Dermis blood vessel endothelial cell (primary cell): ENCODE measurements at places on chromosomes 2 and 18.

DNA sequence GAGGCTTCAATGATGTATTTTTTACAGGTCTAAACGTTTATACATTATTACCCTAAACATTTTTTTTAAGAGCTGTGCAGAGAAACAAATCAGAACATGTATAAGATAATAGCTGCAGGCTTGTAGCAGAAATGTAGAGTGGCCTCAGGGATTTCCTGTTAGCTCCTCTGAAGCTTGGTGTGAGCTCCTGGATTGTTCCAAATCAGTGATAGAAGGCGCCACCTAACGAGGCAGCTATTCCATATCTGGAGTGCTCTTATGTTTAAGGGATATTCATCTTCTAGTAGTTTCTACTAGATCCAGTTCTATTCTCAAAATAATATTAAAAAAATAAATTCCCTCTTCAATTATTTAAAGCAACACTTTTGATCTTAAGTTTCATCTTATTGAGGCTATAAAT is 93.1 kb downstream of the LRP1B start:
- no peak for DNase-seq

DNA sequence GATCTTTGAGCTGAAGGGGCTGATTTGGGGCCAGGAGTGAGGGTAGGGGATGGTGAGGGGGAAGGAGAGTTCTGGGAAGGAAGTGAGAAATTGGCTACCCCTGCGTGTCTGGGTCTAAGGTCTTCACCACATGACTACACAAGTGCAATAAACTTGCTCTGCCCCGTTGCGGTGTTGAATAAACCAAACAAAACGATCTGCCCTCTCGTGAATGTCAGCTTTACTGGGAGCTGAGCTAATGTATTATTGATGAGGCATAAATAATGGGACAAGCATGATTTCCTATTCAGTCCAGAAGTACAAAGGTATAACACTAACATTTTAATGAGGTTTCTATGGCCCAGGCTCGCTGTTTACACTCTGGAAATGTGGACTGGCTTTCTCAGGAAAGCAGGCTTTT is 8.0 kb upstream of the CFAP221 start:
- DNase-seq: no peak

GRCh38 chr18:39208729-39209128 is 1643.1 kb upstream of the CELF4 start:
- no peak for DNase-seq

GRCh38 chr2:157229572-157229971 is 27.9 kb upstream of the GALNT5 start:
- no peak for DNase-seq

- DNase-seq: no peak
These were observed 195.7 kb upstream of the VWC2L start for GRCh38 chr2:214215107-214215506.

GRCh38 chr2:202808754-202809153 is 62.8 kb downstream of the ICA1L start:
- DNase-seq: no peak

DNA sequence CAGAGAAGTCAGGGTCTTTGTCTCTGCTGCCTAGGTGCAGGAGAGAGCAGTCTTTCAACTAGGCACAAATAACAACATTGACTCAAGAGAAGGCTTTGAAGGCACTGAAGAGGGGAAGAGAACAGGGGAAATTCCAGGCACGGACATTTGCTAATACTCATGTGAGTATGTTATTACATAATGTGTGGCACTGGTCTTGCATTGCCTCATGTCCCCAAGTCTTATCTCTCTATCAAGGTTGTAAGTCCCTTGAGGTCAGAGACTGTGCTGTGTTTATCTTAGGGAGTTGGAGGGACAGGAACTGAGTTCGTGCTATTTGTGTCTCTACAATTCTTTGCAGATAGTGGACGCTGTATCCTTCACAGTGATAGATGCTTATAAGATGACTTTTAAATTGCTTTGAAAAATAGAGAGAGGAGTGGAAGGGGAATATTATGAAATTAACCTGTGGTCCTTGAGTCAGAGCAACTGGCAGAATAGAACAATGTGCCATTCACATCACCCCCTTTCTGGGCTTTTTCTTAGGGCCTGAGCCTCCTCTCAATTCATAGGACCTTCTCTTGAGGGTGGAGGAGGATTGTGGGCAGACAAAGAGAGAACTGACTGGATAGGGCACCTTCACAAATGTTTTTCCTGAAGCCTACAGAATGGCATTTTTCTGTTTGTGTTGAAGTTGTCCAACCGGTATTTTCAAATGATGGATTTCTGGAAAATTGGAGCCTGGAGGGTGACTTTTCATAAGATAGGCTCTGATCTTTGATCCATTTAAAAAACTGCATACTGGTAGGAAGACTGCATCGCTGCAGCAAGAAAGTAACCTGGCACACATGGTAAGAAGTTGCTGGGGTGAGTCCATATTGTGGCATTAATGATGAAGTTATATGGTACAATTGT is 96.6 kb upstream of the CXCR4 start:
- DNase-seq: no peak

DNA sequence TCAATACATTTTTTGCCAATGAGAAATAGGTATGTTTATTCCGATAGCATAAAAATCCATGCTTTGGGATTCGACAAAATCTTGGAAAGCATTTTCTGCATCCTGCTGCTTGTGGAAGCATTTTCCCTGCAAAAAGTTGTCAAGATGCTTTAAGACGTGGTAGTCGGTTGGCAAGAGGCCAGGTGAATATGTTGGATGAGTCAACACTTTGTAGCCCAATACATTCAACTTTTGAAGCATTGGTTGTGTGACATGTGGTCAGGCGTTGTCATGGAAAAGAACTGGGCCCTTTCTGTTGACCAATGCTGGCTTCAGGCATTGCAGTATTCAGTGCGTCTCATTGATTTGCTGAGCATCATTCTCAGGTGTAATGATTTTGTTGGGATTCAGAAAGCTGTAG is 764.5 kb downstream of the TRIB2 start:
- DNase-seq: no peak

DNA sequence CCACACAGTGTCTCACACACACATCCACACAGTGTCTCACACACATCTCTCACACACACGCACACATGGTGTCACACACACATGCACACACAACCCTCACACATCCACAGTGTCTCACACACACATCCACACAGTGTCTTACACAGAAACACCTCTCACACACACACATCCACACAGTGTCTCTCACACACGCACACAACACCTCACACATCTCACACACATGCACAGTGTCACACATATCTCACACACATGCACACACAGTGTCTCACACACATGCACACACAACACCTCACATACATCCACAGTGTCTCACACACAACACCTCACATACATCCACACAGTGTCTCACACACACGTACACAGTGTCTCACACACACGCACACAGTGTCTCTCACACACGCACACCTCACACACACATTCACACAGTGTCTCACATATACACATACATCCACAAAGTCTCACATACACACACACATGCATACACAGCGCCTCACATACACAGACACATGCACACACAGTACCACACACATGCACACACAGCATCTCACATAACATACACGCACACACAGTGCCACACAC is 473.9 kb upstream of the HS6ST1 start:
- no peak for DNase-seq
